ENCODE measurements at places on chromosomes 5 and 9.
A peak's percentile ranks its signal among the peaks of the same experiment; 100 is the strongest.

DNA sequence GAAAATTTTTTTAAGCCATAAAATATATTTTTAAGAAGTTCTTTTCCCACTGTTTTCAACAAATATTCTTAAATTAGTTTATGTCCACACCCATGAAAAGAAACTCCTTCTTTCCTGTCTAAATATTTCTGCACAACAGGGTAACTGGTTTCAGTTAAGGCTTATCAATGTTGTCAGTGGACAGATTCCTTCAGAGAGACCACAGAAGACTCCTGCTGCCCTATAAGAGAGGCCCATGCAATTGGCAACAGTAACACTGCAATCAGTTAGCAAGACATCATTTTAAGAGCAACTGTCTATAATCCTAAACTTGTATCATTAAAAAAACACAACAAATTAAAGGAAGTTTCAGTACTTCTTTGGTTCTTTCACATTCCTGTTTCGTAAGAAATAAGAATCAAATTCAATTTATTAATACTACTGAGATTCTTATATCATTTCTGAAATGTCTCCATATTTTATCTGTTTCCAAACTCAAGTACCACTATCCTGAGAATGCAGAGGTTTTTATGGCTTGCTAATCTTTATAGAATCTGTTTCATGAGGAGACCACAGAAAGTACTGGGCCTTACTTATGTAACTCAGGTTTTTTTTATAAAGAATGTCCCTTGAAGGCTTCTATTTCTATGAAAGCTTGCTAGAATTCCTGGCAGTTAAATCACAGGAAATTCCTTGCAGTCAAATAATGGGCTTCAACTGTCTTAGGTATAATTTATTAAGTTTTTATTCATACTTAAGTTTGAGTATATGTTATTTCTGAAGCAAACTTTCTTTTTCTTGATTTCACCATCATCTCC is 240.2 kb downstream of the RFX3 start:
- no peak for DNase-seq

GRCh38 chr9:94181408-94182181 is 77.5 kb upstream of the ZNF169 start:
- no peak for DNase-seq

- no peak for DNase-seq
Measured at GRCh38 chr9:6410633-6411032, 2.4 kb upstream of the UHRF2 start.

GRCh38 chr5:31048282-31049270 is 144.9 kb upstream of the CDH6 start:
- DNase-seq, result no peak

GRCh38 chr5:123719004-123719403 is 207.0 kb downstream of the CSNK1G3 start:
- DNase-seq, result no peak

DNA sequence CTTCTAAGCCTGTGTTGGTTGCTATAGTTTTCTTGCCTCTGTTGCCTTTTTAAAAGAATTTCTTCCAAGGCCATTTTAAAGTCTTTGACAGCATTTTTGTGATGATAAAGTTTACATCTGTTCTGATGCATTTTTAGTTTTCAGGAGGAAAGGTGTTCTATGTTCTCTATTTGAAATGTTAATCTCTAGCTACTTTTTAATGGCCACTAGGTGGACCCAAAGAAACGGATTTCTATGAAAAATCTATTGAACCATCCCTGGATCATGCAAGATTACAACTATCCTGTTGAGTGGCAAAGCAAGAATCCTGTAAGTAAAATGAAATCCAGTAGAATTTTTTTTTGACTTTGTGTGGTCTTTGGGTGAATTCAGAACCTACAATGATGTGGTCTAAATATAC is 60.2 kb downstream of the MELK start:
- no peak for DNase-seq

DNA sequence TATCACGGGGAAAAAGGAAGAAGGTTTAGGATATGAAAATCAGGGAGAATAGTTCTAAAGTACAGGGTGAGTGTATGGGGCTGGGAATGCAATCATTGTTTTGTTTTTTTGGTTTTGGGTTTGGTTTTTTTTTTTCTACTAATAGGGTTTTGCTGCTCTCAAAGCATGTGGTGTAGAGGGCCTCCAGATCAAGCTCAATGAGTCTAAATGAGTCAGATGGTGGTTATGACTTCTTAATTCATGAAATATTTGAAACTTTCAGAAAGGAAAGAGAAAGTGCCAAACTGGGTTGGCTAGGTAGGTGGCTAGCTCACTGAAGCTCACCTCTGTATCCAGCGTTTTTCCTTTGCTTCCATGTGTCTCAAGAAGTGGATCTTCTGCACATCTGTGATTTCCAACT is 10.7 kb downstream of the OR1L8 start:
- no peak for DNase-seq

DNA sequence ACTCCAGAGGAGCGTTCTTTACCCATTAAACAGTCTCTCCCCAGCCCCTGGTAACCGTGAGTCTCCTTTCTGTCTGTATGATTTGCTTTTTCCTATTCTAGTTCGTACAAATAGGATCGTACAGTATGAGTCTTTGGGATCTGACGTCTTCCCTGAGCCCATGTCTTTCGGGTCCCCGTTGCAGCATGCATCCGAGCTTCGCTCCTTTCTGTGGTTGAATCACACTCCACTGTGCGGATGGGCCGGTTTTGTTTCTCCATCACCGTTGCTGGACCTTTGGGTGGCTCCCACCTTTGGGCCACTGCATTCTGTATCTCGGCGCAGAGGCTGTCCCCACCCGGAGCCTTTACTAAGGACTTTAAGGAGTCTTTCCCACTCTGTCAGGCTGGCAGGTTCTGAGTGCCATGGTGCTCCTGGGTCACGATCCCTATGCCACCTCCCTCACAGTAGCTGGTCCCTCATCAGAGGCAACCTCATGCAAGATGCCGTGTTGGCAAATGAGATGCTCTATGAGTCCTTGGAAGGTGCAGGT is 145.7 kb upstream of the COL5A1 start:
- no peak for DNase-seq

GRCh38 chr5:39025456-39025855 is 48.7 kb downstream of the RICTOR start:
- no peak for DNase-seq

- no peak for DNase-seq
Measured at GRCh38 chr5:92653730-92654461, 927.1 kb downstream of the NR2F1-AS1 start.

DNA sequence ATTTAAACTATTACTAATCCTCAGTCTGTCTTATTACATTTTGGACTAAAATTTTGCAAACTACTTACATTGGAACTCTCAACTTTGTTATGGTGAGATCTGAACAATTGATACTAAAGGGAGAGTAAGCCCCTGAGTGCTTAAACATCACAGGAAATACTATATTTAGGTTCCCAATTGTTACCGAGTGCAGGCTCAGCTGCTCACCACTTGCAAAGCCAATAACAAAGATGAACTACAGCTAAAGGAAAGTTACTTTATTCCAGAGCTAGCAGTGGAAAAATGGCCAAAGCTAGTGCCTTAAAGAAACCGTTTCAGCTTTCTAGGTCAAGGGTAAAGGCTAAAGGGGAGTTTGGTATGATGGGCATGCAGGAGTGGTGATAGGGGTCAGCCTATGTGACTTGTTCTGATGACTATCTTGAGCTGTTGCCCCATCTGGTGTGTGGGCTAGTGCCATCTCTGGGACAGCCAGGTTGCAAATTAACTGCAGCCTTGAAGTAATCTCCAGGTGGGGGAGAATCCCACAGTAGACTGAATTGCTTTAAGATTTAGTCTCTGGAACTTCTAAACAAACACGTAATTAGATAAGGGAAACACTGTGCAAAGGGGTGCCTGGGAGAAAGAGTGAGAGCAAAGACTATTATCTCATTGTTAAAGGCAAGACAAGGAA is 7.8 kb upstream of the NDUFB6 start:
- no peak for DNase-seq

DNA sequence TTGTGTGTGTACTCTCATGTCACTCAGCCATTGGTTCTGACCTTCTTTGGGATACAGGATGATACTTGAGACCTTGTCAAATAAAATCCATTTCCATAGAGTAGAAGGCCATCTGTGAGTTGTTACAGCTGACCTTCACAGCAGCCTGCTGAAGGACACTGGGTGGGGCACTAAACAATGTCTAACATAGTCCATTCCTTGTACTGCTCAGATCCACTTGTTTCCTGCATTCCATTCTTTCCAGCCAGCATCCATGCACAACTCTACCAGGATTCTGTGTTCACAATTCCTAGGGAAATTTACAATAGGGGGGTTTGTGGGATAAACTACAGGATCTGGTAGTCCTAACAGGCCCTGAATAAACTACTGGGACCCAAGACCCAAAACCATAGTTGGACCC is 286.4 kb downstream of the RASEF start:
- no peak for DNase-seq

DNA sequence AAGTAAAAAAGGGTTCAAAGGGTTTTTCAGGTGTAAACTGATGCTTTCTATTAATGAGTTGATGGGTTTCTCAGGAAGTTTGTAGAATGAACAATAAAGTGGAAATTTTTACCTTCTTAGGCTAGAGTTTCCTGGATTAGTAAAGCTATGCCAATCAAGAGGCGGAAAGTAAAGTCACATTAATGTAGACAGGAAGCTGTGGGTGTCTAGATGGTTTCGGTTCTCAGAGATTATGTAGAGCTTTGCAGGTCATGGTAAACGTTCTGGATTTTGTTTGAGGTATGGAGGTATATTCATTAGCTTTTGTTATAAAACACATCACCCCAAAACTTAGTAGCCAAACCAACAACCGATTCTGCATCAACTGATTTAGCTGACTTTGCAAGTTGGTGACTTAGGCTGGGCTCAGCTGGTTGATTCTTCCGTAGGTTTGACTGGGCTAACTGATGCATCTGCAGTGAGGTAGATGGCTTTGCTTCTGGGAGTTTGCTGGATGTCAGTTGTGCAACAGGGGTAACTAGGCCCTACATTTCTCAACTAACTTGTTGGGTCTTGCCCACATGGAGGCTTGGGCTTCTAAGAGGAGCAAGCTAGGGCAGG is 273.8 kb downstream of the MSX2 start:
- no peak for DNase-seq

DNA sequence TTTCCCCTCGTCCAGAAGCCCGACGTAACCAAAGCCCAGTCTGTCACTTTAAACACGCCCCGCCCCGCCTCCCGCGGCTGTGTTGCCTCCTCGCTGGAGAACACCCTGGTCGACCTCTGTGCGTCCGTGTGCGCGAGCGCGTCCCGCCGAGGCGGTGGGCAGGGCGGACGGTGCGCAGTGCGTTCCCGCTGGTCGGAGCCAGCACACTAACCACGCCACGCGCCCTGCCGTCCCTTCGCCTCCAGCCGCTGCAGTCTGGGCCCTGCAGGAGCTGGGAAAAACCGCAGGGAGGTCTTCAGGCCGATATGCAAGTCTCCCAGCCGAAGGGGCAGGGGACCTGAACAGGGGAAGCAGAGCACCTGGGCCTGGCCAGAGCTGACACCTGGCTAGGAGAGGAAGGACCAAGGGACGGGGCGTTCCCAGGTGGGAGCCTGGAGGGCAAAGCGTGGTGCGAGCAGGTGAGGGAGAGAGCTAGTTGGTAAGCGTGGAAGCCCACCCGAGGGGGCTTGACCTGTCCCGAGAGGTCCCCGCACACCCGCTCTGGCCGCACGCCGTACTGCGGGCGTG is 1.3 kb upstream of the PHPT1 start:
- DNase-seq, result peak; percentile 61

DNA sequence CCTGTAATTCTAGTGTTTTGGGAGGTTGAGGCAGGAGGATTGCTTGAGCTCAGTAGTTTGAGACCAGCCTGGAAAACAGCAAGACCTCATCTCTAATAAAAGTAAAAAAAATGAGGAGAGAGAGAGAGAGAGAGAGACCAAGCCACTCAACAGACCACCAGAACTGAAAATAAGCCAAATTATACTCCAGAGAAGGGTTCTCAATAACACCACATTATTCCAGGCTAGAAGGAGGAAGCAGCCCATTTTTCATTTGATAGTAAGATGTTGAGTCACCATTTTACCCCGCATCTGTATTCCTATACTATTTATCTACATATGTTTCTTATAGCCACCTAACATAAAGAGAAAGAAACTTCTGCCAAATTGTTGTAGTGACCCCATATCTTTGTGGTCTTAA is 134.8 kb downstream of the PCSK5 start:
- no peak for DNase-seq

GRCh38 chr5:81524015-81524414 is 130.1 kb upstream of the ACOT12 start:
- DNase-seq, result no peak

DNA sequence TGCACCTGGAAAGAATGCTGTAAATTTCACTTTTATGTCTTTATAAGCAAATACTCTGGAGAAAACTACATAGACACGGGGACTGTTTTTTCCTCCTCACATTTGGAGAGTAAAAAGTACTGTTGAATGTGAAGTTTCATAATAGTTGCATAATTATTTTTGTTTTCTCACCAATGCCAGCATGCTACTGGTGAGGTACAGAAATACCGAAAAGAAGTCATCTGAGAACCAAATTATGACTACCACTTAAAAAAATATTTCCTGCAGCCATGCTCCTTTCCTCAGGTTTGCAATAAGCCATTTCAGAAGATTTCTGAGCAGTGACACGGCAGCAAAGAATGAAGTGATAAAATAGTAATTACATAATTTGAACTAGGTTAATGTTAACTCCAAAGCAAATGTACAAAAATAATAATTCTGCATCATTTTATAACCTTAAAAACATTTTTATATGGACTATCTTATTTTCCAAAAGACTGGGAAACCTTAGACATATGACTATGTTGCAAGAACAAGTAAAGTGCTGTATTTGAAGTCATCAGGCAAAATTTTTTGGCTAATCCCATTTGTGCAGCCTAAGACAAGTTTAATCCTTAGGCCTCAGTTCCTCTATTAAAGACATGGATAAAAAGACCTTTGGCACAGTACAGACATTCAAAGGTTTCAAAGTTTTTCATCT is 144.7 kb downstream of the PCSK1 start:
- no peak for DNase-seq

GRCh38 chr5:65198456-65199120 is 283.1 kb downstream of the ADAMTS6 start:
- DNase-seq, result no peak

- no peak for DNase-seq
Measured at GRCh38 chr5:125778791-125779190, 644.4 kb upstream of the GRAMD2B start.

Data from stimulated activated CD8-positive, alpha-beta memory T cell treated with anti-CD3 and anti-CD28 coated beads, Interleukin-7, amount 100 ng/mL, for 4 hours (primary cell).